ENCODE measurements at places on chromosomes 1 and 21.

GRCh38 chr1:54356680-54357147 is 49.5 kb downstream of the SSBP3 start:
- H3K27ac ChIP-seq, result no peak overlapping the region
- H3K4me3 ChIP-seq, result no peak overlapping the region
- no peaks in the 10 kb centered on the region for H3K36me3 ChIP-seq
- no peak for DNase-seq

DNA sequence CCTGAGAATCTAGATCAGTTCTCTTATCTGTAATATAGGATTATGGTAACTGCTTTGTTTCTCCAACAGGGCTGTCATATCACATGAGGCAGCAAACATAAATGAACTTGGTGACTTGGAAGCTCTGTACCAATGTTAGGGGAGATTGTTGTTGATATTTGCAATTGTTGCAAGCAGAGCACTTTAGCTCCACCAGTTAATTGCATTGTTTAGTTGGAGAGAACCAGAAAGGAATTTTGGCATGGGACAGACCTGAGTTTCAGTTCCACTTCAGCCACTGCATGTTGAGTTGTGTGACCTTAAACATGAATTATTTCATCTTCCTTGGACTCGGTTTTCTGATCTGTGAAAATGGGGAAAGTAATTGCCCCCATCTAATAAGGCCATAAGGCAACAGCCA is 142.3 kb upstream of the JUN start:
- H3K36me3 ChIP-seq, result no peaks in the 10 kb centered on the region
- H3K27ac ChIP-seq, result no peak overlapping the region
- H3K27me3 ChIP-seq, result no peaks in the 10 kb centered on the region
- no peak for DNase-seq

GRCh38 chr1:17286646-17287045 is 21.4 kb upstream of the PADI4 start:
- no peak overlapping the region for H3K4me3 ChIP-seq
- H3K27me3 ChIP-seq, result no peaks in the 10 kb centered on the region
- H3K36me3 ChIP-seq, result no peaks in the 10 kb centered on the region
- no peak overlapping the region for H3K27ac ChIP-seq
- H3K4me1 ChIP-seq, result no peaks in the 10 kb centered on the region

- DNase-seq, result no peak
- no peak overlapping the region for H3K27ac ChIP-seq
- no peaks in the 10 kb centered on the region for H3K4me1 ChIP-seq
- H3K4me3 ChIP-seq, result no peak overlapping the region
- no peaks in the 10 kb centered on the region for H3K27me3 ChIP-seq
Observed at GRCh38 chr1:242554577-242554976, 30.1 kb upstream of the PLD5 start.

- no peak overlapping the region for H3K27ac ChIP-seq
- no peaks in the 10 kb centered on the region for H3K27me3 ChIP-seq
- H3K4me3 ChIP-seq, result no peak overlapping the region
- no peaks in the 10 kb centered on the region for H3K36me3 ChIP-seq
Observed at GRCh38 chr21:26070822-26071425, 99.6 kb downstream of the APP start.
